ENCODE measurements at places on chromosomes 11 and 22.

- DNase-seq: no peak
These were observed 1.1 kb upstream of the RAC2 start for GRCh38 chr22:37244922-37245722.

- no peak for DNase-seq
These were observed 5.6 kb downstream of the CHST1 start for GRCh38 chr11:45659818-45660160.

DNA sequence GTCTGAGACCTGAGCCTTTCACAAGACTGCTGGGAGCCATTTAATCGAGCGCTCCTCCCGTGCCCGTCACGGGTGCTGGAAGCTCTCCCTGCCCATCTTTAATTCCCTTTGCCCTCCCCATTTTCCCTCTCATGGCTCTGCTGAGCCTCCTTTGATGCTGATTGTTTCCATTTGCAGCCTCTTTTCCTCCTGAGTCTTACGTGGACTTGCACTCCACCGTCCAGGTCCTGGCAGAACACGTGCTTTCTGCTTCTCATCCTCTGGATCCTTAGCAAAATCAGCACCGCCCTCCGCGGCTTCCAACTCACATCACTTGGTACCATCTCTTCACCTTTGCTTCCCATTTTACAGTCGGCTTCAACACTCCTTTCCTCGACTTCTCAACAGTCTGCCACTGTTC is 7.3 kb downstream of the IFT27 start:
- no peak for DNase-seq

- DNase-seq: no peak
These were observed 262.5 kb upstream of the ANO5 start for GRCh38 chr11:21930408-21930807.

- DNase-seq: no peak
These were observed 188.5 kb downstream of the CEP164 start for GRCh38 chr11:117515892-117516787.

DNA sequence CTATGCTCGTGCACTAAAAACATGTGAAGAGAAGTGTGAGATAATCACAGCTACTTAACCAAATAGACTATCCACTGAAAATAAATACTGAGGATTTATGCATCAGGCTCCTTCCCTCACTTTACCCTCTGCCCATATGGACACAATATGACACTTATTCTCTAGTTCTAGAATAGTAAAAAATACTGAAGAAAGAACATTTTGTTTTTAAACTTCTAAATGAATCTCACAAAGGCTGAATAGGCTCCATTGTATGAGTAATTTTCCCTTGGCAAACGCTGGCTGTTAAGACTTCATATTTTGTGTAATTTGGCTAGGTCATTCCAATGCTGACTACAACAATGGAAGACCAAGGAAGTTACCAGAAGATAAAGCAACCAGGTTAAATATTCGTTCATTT is 9.9 kb downstream of the HPS5 start:
- no peak for DNase-seq

GRCh38 chr11:57516061-57516443 is 550 bp upstream of the SLC43A1 start:
- no peak for DNase-seq

GRCh38 chr11:112377946-112378345 is 117.3 kb upstream of the PLET1 start:
- DNase-seq: no peak

GRCh38 chr22:33562501-33562900 is 357.8 kb downstream of the LARGE1 start:
- DNase-seq: no peak

DNA sequence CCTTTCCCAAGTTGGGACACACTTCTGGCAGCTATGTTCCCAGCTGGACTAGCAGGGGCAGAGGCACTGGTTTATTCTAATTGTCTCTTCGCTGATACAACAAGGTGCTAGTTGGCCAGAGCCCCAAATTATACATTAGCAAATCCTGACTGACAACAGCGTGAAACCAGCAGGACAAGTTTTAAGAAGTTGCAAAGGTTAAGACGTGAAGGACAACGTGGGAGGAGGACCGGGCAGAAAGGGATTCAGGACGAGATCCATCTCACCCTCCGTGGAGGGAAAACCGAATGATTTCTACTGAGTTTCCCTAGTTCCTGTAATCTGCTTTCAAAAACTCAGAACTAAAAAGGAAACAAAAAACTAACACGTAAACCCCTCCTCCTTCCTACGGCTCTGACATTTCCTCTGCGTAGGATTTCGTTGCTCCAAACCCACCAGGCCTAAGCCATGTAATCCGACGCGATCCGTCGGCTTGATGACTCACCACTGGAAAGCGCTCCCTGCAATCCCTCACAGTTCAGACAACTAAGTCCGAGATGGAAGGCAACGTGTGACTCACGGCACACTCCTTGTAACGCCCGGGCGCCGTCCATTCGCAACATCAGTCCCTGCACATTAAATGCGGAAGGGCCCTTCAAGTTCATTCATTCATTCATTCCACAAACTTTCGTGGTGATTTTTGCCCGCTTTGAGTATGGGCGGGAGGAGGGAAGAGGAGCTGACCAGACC is 703 bp downstream of the POGLUT3 start:
- peak; percentile 83 for DNase-seq

DNA sequence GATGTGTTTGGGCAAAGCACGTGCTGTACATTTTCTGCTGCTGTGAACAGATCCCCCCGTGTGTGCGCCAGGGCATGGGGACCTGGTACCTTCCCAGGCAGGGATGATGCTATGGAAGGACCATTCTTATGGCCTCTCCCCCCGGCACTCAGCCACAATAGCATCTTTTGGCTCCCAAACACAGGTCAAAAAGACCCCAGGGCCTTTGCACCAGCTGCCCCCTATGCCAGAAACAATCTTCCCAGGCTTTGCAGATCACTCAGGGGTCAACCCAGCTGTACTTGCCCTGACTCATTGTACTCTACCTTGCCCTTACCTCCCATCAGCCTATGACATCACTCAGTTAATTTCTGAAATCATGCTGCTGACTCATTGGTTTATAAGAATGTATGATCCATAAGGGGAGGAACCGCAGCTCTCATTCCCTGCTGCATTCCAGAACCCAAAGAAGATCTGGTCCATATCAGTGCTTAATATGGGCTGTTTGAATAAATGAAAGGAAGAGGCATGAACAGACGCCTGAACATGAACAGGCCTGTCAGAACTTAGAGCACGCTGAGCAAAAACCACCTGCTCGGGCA is 100.7 kb downstream of the CELSR1 start:
- DNase-seq: no peak

DNA sequence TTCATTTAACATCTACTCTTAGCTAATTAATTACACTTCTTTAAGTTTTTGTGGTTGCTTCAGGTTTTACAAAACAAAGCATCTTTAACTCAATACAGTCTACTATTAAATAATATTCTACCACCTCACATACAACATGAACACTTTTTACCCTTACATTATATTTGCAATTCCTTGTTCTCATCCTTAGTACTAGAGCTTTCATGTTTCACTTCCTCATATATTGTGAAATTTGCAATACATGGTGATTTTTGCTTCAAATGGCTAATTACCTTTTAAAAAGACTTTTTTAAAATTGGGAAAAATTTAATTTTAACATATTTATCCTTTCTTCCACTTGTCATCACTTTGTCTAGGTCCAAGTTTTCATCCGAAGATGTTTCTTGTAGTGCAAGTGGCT is 37.5 kb downstream of the RSF1 start:
- no peak for DNase-seq

DNA sequence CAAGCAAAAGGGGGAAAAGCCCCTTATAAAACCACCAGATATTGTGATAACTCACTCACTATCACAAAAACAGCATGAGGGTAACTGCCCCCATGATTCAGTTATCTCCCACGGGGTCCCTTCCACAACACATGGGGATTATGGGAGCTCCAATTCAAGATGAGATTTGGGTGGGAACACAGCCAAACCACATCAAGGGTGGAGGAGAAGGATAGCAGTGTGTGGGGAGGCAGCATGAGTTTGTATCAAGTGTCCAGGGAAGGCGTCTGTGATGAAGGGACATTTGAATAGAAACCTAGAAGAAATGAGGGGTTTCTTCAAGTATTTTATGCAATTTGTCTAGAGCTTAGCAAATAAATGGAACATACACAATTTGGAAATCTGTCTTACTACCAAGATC is 98.2 kb downstream of the SLC1A2 start:
- DNase-seq: no peak

- DNase-seq: peak; percentile 69
These were observed 394 bp downstream of the KIAA1671 start for GRCh38 chr22:24952837-24953383.

GRCh38 chr11:103872748-103873147 is 163.7 kb upstream of the DDI1 start:
- no peak for DNase-seq

DNA sequence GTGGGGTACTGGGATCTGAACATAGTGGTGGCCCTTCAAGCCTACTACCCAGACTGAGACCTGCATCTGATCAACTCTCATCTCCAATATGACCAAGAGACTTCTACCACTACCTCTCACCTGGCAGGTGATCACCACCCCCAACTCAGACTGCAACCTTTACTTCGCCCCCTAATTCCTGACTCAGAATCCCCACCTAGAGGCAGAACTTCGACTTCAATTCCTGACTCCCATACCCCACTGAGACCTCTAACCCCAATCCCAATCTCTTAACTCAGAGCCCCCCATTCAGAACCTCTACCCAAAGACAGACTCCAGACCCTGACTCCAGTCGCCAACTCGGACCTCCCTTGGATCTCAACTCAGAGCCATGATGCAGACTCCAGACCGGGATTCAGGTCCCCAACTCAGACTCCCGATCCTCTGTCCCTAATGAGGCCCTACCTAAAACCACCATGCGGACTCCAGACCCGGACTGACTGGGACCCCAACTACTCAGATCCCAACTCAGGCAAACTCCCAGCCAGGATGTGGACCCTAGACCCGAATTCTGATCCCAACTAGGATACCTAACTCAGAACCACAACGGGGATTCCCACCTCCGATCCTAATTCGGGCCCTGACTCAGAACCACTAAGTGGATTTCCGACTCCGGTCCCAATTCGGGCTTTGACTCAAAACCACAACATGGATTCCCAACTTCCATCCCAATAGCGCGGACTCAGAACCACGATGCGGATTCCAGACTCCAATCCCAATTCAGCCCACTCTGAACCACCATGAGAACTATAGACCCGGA is 1.2 kb downstream of the KCNQ1OT1 start:
- DNase-seq: no peak
